ENCODE measurements at places on chromosomes 7 and 10.

DNA sequence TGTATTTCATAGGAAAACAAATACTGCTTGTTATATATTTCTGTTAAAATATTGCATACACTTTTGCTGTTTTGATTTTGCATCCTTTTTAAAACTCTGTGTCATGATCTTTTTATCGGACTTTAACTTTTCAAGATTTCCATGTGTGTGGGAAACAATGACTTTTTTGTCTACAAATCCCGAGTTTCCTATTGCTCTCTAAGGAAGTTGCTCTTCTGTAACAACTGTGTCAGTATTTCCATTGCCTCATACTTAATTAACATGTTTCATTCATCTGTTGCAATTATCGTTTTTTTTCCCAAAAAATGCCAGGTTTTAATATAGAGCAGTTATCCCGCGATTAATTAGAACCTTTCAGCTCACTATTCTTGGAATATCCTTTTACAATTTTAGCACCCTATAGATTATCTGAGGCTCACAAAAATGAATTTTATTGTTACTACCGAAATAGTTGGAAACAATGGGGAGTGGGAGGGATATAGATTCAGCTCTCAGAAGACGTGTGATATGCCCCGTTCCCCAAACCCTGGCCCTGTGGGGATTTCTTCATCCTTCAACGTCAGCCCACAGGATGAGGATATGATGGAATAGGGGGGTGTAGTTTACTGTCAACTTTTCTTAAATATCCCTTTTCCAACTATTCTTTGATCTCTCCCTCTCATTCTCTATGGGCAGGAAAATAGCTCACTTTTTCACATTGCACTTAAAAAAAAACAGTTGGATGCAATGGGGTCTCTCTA is 297.6 kb upstream of the IGFBP3 start:
- no peak for DNase-seq

GRCh38 chr10:103651783-103652476 is 158.4 kb downstream of the NEURL1 start:
- DNase-seq: no peak

- DNase-seq: no peak
These were observed 19.1 kb downstream of the ATOH7 start for GRCh38 chr10:68212721-68213352.

DNA sequence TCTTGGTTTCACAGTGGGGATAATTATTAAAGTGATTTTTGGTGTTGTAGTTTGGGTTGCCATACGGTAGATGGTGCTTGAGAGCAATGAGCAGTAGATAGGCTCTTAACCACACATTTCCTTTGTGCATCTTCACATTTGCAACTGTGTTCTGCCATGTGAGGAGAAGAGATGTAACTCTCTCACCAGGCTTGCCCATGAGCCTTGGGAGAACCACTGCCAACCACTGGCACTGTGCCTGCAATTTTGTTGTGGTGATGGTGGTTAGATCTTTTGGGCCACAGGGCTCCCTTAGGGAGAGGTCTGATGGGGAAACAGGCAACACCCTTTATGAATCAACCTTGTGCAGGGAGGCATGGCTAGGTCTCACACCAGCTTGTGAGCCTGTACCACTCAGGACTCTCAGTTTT is 204.3 kb downstream of the CCDC7 start:
- no peak for DNase-seq

- no peak for DNase-seq
These were observed 187.7 kb upstream of the KLF6 start for GRCh38 chr10:3972460-3973301.

DNA sequence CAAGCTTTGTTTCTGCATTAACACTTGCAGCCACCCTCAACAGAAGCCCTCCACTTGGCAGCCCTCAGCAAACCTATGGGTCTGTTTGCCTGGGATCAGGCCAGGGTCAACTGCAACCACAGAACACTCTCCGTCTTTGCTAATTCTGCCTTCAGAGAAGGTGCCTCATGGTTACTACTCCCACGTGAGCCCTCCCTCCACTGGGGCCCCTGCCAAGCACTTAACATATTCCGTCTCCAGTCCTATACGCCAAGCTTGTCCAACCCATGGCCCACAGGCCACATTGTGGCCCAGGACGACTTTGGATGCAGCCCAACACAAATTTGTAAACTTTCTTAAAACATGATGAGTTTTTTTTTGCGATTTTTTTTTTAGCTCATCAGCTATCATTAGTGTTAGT is 54.7 kb downstream of the HSPA12A start:
- no peak for DNase-seq

DNA sequence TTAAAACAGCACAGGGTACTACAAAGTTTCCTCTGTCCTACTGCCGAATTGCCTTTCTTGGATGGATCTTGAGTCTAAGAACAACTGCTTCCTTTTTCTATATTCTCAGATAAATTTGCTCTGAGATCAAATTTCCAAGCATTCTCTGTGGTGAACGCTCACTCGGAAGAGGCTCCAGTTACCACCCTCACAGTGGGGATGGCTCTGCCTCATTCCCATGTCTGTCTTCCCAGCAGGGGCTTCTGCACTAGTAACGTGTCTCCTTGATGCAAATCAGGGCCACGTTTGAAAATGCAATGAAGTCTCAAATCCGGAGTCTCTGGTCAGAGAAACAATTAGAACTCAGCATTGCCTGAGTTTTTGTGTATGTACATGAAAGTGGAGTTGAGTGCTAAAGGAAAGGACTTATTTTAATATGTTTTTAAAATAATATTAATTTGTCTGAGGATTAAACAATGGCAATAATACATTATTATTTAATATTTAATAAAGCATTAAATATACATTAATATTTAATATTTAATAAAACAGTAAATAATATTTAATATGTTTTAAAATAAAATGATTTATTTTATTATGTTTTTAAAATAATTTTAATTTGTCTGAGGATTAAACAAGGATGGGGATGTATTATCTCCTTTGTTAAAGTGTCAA is 61.8 kb downstream of the INHBA start:
- no peak for DNase-seq

DNA sequence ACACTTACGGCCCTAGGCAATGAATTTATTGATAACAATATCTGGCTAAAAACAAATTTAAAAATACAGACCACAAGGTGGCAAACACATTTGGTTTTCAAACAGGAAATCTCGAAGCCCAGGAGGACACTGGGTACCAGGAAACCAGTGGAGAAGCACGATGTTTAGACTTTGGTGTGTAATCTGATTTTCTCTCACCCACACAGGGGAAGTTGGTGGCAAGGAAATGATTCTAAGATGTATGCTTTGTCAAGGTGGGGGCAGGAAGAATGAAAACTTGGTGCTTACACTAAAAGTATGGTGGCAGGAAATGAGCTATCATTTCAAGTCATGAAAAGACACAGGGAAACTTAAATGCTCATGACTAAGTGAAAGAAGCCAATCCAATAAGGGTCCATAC is 113.2 kb upstream of the ANKRD1 start:
- no peak for DNase-seq

DNA sequence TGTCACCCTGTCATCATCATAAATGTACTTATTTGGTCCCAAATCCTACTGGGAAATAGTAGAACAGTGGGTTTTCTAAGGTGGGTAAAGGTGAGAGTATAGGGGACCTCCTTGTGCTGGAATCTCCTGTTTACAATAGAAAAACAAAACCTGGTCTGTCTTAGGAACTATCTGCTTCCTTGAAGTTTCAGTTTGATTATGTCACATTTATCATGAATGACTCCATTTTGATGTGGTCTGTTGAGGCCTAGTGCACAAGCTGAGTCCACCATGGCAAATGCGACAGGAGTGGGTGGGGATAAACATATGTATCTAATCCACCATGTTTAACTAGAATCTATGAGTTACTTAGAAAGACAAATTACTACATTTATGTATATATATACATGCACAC is 13.0 kb upstream of the REPIN1 start:
- no peak for DNase-seq

DNA sequence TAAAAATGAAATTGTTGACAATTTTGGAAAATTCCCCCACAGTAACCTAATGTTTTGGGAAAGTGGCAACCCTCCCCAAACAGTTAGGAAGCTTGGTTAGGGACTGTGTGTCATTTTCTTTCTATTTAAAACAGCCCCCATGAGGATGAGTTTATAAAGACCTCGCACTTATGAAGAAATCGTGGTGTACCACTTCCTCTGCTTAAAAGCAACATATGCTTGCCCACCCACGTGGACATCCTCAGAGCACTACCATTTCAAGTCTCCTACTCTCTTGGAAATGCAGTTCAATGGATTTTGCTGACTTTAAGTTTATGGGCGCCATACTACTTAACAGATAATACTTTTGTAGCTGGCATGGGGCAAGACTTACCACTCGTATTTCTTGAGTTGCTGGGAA is 223.8 kb downstream of the DYNC1I1 start:
- no peak for DNase-seq

DNA sequence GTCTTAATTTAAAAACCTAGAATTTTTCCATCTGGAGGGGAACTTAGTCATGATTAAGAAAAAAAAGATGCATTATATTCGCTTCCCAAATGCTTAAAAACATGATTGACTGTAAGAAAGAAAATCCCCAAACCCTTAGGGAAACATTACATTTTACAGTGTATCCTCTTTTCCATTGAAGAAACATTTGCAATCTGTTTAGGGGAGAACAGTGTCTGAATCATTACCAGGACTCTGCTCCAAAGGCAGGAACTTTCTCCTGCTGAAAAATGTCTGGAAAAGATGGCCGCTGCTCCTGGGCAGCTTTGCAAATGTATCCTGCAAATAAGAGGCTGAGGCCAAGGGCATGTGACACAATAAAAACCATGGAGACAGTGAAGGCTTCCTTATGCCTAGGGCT is 173.7 kb downstream of the BUB3 start:
- peak; percentile 21 for DNase-seq

GRCh38 chr10:37314350-37314749 is 189.0 kb downstream of the ANKRD30A start:
- no peak for DNase-seq

GRCh38 chr10:123788981-123789380 is 102.6 kb downstream of the CPXM2 start:
- DNase-seq: no peak

- DNase-seq: no peak
These were observed 5.6 kb downstream of the POR start for GRCh38 chr7:75920431-75921161.

GRCh38 chr7:2582006-2582735 is 23.4 kb downstream of the IQCE start:
- no peak for DNase-seq

- no peak for DNase-seq
These were observed 87.7 kb downstream of the GFRA1 start for GRCh38 chr10:116185199-116185867.

DNA sequence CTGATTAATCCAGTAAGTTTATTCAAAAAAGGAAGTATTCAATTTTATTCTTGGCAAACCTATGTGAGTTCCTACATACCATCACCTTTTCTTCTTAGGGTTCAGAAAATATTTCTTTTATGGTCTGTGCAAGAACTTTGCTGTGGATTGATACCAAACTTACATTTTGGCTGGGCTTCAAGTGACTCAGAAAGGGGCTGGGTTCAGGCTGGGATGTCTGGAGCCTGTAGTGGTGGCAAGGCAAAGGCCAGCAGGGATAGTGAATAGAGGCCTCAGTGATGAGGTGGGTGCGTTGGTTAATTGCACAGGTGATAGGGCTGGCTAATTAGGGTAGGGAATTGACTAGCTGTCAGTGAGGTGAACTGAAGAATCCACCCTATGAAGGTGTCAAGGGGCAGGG is 40.2 kb upstream of the ATXN7L1 start:
- DNase-seq: no peak

- DNase-seq: peak; percentile 90
These were observed 1.1 kb downstream of the MARVELD1 start for GRCh38 chr10:97714401-97715258.

DNA sequence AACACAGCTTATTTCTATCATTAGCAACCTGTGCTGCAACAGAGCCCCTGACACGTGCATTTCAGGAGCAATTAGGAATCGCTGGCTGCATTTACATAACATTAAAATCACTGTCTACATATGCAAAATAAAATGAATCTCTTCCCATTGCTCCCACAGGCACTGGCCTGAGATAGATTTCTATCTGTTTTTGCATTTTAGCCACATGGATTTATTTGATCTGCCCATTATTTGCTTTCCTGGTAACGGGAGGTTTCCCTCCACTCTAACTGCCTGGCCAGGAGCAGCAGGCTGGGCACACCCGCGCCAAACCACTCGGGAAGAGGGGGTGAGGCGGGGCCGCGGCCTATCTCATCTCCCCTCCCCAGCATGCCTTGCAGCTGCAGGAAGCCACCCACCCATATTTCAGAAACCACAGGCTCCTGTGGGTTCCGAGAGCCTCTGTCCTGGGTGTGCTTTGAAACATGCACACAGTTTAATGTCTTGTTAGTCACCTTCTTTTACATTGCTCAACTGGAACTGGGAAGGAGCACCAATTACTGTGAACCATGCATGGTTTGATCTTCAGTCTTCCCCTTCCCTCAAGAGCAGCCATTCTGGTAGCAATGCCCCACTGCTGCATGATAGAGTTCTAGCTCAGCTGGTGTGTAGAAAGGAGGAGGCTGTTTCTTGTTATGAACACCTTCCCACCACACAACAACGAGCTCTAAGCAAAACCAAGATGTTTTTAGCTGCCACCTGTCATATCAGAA is 37.7 kb upstream of the IKZF1 start:
- DNase-seq: no peak

- DNase-seq: no peak
These were observed 5.7 kb downstream of the GATA3 start for GRCh38 chr10:8060010-8060703.

DNA sequence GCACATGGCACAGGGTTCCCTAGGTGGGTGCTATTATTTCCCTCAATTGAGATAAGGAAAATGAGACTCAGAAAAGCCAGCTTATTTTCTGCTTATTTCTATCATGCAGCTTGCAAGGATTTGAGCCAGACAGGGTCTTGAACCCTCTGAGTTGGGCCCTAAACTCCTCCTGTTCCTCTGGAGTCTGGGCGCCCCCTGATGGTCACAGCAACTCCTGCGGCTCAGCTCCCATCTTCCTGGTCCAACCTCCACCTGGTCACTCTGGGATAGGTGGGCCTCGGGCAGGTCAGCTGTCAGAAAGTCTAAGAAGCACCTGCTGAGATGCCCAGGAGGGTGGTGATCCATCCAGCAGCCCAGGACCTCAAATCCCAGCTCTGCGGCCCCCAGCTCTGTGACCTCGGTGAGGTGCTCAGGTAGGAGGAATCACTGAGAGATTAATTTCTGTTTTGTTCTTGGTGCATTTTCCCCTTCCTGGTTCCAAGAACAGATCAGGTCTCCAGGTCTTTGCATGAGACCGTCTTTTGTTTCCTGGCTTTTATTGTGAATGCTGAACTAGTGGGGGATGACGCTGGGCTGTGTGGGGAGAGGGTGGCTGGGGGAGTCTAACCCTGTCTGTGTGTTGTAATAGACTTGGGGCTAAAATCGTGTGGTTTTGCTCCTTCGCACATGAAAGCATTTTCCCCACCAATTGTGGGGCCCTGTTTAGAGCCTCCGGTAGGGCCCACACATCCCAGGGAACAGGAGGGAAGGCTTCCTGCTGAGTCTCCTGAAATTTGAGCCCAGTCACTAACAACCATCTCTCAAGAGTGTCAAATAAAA is 32.8 kb downstream of the TMEM130 start:
- no peak for DNase-seq

GRCh38 chr7:158766570-158767281 is 62.1 kb upstream of the NCAPG2 start:
- DNase-seq: no peak

Measured in right hindlimb (tissue), 1 donor.